Stimulated activated CD8-positive, alpha-beta memory T cell treated with anti-CD3 and anti-CD28 coated beads, Interleukin-2, amount 100 ng/mL, for 1 hour (primary cell): ENCODE measurements at places on chromosomes 6 and 20.

DNA sequence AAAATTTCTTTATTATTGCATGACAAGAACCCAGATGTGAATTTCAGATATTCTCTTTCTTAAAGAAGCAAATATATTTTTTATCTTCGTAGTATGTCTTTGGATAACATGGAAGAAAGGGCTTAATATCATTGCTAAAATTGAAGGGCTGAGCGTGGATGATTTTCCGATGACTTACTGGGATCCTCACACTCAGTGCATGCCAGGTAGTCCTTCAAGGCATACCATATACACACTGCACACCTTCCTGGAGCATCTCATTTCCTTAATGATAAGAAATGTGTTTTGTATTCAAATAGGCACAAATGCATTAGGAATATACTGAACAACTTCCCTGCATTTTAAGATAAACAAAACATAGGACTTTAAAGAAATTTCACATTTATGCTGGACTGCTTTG is 193.9 kb upstream of the MAP3K7 start:
- no peak for DNase-seq

- DNase-seq, result no peak
Measured at GRCh38 chr6:113893866-113894265, 36.7 kb downstream of the MARCKS start.

DNA sequence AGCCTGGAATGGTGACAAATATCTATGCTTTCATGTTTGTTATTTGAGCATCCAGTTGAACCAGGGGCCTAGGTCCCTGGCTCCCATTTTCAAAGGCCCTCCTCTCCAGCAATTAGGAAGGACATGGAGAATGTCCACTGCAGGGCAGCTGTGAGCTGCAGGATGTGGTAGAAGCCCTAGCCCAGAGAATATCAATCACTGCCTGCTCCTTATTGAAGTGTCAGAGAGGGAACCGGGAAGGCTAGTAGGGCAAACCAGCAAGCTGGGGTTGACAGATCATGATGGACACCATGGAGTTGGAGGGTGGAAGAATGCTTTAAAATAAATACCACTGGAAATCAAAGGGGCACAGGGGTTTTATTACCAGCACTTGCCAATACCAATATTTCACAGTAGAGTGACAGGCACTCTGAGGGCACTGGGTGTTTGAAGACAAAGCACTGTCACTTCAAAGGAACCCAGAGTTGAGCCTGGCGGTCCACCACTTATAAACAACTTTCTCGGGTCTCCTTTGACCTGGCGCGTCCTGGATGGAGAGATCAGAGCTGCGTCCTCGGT is 47.7 kb downstream of the ZNF831 start:
- DNase-seq, result no peak

DNA sequence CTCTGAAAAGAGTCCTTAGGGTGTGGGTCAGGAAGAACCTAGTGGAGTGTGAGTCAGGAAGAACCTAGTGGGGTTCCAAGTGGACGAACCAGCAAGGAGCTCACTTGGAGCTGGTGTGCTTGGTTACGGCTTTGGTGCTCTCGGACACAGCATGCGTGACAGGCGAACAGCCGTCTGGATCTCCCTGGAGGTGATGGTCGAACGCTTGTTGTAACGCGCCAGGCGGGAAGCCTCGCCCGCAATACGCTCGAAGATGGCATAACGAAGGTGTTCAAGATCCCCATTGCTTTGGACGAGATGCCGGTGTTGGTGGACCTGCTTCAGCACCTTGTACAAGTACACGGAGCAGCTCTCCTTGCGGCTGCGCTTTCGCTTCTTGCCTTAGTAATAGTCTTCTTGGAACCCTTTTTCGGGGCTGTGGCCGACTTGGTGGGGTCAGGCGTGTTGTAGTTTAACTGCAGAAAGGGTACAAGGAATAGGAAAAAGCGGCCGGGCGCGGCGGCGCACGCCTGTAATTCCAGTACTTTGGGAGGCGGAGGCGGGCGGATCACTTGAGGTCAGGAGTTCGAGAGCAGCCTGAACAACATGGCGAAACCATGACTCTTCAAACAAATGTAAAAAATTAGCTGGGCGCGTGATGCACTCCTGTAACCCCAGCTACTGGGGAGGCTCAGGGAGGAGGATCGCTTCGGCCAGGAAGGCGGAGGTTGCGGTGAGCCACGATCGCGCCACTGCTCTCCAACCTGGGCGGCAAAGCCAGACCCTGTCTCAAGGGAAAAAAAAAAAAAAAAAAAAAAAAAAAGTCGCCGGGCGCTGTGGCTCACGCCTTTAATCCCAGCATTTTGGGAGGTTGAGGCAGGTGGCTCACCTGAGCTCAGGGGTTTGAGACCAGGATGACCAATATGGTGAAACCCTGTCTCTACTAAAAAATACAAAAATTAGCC is 48.0 kb downstream of the OR2B2 start:
- no peak for DNase-seq

- no peak for DNase-seq
Measured at GRCh38 chr20:62611819-62612218, 30.5 kb upstream of the SLCO4A1 start.

GRCh38 chr6:3977875-3978711 is 100.8 kb downstream of the FAM217A start:
- peak; percentile 5 for DNase-seq

- DNase-seq, result no peak
Measured at GRCh38 chr6:120147071-120147871, 797.7 kb upstream of the MAN1A1 start.

GRCh38 chr20:61558726-61559125 is 306.7 kb downstream of the CDH4 start:
- DNase-seq, result no peak

GRCh38 chr6:10587656-10588406 is 66.7 kb downstream of the GCNT2 start:
- DNase-seq, result no peak

DNA sequence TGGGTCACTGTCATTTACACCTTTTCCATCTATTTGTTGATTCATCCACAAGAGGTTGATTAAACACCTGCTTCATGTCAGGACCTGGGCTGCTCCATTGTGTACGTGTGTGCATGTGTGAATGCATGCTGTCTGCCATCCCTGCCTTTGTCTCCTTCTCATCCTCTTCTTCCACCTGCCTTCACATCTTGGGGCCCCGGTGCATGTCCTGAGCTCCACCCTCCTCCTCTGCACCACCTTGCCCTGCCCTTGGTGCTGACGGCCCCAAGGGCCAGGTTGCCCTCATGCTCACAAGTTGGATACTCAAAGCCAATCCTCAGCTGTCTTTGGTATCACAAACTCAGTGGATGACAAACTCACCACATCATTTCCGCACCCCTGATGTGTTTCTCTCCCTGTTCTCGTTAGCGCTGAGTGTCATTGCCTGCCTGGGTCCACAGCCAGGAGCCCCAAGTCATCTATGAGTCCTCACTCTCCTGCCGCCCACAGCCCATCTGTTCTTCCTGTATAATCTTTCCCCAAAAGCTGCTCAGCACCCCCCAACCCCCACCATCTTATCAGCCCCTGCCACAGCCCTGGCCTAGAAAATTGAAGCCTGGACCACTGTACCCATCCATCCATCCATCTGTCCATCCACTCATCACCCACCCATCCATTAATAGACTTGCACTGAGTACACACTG is 85.0 kb downstream of the SRC start:
- no peak for DNase-seq

- no peak for DNase-seq
Measured at GRCh38 chr6:144990784-144991183, 705.6 kb downstream of the UTRN start.

GRCh38 chr20:33515569-33516216 is 25.8 kb downstream of the CBFA2T2 start:
- no peak for DNase-seq

- no peak for DNase-seq
Measured at GRCh38 chr6:150033207-150033771, 8.0 kb upstream of the RAET1L start.

- DNase-seq, result no peak
Measured at GRCh38 chr20:24584538-24585356, 115.3 kb downstream of the SYNDIG1 start.
